ENCODE measurements at places on chromosomes 13 and 19.

- DNase-seq = no peak
These were observed 68.8 kb downstream of the DNAJC3 start for GRCh38 chr13:95745752-95746151.

DNA sequence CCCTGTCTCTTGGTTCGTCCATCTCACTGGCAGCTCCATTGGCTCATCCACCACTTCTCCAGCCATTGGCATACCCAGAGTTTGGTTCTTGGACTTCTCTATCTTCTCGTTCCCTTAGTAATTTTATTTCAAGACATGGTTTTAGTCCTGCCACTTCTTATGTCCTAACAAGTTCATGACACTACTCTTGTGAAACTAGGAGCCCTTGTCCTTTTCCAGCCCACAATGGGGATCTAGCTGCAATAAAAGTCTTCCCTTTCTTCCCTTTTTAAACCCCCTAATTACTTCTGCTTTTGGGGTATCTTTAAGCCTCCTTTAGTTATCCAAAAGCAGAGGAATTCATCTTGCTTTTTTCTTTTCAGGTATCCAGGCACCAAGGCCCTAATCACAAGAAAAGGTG lies 2.9 kb upstream of the RCBTB2 start:
- no peak for DNase-seq

GRCh38 chr13:75715601-75716523 lies 79.7 kb downstream of the LMO7 start:
- no peak for DNase-seq

GRCh38 chr19:2306281-2306806 lies 1.6 kb downstream of the LINGO3 start:
- DNase-seq = no peak

DNA sequence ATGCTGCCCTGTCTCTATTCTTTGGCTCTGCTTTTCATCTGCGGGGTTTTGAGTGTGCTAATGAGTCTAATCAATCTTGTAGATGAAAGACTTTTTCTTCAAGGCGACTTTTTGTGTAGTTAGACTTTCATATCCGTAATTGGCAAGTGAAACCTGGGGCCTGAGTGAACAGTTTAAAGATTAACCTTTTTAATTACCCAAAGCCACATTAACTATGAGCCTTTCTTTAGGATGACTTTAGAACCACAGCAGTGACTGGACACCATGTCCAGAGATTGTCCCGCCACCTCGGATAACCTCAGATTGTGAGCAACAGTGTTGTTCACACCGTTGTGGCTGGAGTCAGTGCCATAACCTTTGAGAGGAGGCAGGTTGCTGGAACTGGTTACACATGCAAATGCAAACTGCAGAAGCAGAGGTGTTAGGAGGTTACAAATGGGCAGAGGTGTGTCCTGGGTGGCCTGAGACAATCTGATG lies 58.7 kb downstream of the SIAH3 start:
- DNase-seq = no peak

DNA sequence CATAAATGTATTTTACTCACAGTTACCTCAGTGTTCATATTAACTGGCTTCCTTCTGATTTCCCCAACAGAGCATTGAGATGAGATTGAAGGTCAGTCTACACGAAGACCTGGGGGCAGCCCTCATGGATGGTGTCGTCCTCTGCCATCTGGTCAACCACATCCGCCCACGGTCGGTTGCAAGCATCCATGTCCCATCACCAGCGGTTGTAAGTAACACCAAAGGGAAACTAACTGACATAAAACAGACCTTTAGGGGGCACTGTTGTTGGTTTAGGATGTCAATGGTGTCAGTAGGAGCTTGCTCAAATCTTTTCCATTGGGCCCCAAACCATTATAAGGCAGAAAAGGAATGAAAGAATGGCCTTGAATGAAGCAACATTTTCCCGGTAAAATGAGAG lies 68.2 kb downstream of the ESD start:
- DNase-seq = no peak

DNA sequence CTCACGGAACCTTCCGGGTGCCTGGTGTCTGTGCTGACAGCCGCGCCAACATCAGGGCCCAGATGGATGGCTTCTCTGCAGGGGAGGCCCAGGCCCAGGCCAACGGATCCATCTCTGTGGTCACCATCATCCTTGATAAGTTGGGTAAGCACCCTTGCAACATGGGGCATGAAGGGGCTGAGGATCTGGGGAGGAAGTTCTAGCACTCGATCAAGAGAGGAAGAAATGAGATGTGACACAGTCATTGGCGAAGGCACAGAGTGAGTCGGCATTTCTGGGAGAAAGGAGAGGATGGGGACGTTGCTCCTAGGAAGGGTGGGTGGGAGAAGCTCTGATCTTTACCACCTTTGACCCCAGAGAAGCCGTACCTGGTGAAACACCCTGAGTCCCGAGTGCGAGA lies 4.4 kb downstream of the CILP2 start:
- DNase-seq = no peak

- no peak for DNase-seq
These were observed at the start of gene MRPS12 for GRCh38 chr19:38930776-38931520. MRPS12 (plus strand) TSS chr19:38930944; CDS start chr19:38931295, 351 bp downstream.

GRCh38 chr19:7505682-7506384 lies 10.1 kb upstream of the ZNF358 start:
- DNase-seq = no peak

DNA sequence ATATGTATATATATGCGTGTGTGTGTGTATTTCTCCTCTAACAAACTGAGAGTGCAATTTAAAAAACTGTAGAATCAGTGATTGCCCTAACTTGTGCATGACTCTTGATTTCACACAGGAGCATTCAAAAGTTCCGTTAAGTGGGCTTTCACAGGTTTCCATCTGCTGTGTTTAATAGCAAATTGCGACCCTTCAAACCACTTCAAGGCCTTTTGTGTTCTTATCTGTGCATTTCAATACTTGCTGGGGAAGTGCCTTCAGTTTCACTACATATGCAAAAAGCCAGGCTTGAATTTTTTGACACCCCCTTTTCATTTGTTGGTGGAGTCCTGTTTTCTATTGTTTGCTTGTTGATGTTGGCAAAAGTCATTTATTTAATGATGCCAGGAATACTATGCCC lies 158.0 kb downstream of the TM9SF2 start:
- no peak for DNase-seq

GRCh38 chr19:35828692-35829301 lies 16.2 kb upstream of the PRODH2 start:
- no peak for DNase-seq

DNA sequence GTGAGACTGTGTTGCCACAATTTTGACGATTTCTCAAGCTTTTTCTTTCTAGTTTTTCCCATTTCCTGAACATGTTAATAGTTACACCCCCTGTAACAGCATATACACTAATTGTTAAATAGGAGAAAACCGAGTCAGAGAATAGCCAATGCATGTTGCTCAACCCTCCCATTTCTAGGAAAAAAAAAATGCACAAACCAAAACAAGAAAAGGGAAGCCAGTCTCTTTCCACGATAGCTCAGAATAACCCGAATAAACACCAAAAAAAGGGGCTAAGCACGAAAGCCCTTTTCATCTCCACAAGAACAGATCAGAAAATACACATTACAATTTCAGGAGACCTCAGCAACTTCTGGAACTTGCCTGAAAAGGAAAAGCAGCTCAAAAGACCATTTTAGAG lies 16.3 kb downstream of the LATS2 start:
- no peak for DNase-seq

GRCh38 chr13:110392510-110393240 lies 85.6 kb downstream of the COL4A2 start:
- DNase-seq = no peak

DNA sequence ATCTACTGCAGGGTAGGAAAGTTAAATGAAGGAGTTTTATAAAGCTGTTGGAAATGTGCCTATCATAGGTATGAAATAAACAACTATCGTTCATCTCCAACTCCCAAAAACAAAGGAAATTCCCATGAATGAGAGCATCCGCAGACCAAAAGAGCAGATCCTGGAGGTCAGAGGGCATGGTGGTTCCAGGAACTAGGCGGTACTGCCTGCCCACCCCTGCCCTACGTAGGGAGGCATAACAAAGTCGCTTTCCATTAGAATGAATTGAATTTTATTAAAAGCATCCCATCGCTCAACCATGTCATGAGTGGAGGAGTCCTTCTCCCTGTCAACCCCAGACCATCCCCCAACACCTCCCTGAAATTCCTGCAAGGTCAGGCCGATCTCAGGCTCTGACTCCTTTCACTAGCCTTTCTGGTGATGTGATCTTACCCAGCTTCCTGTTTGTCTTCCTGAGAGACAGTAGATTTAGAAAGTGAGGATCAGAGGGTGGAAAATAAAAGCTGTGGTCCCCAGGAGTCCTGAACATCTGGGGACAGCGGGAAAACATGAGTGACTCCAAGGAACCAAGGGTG lies at the start of gene CLEC4M:
TSS of gene CLEC4M (plus strand) at position 525 of the 575 bp plus-strand sequence. CDS start at position 549, 24 bp downstream.
- DNase-seq = no peak

DNA sequence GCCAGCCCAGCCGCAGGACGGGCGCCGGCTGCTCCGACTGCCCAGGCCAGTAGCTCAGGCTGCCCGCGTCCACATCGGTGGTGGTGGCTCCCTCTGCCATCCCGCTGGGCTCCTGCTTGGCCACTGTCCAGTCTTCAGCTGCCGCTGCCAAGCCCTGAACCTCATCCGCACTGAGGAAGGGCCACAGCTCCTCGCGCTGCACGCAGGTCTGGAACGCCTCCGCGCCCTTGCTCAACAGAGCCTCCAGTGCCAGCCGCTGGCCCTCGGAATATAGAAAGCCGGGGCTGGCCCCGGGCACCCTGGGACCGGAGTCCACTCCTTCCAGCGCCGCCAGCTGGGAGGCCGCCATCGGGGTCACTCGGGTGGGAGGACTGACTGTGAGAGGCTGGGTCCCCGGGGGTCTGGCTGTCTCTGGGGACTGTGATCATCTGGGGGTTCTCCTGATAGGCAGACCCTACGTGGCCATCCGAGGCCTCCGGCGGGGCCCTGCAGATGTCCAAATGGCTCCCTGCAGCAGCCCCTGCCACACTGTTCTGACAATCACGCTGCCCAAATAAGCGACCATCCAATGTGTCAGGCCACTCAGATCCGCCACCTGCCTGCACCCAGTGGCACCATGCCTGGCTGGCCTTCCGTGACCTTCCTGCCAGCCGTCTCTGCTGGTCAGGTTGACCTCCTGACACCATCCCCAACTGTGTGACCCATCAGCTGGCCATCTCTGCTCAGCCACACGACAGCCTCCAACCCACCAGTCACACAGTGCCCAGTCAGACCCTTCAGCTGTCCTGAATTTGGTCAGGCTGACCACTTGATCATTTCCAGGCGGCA lies 1.6 kb downstream of the FAM83E start:
- no peak for DNase-seq

GRCh38 chr13:50788551-50789210 lies 54.8 kb downstream of the DLEU7 start:
- no peak for DNase-seq

DNA sequence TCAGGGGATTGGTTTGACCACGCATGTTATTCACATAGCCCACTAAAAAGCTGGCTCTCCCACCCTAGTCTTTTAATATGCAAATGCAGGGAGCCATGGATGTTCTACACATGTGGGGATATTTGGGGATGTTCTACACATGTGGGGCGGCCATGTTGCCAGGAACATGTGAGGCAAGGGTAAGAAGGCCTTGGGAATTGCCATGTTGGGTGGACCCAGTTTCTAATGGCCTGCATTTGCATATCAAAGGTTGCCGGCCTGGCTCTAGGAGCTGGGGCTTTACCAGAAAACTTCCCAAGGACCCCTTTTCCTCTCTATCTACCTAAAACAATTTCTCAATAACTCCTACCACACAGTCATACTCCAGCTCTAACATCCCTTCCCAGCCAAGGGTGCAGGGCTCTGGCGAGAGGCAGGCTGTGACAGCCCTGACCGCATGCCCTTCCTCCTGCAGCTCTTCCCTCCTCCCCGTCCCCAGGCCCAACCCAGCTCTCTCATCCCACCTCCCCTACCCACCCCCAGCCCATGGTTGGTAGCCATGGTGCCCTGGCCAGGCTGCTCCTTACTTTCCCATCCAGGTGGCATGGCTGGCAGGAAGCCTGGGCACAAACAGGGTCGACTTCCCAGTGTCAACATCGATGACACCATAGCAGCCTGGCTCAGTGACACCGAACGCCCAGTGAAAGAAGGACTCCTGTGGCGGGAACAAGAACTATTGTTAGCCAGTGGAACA lies 11.0 kb downstream of the PEPD start:
- DNase-seq = no peak

DNA sequence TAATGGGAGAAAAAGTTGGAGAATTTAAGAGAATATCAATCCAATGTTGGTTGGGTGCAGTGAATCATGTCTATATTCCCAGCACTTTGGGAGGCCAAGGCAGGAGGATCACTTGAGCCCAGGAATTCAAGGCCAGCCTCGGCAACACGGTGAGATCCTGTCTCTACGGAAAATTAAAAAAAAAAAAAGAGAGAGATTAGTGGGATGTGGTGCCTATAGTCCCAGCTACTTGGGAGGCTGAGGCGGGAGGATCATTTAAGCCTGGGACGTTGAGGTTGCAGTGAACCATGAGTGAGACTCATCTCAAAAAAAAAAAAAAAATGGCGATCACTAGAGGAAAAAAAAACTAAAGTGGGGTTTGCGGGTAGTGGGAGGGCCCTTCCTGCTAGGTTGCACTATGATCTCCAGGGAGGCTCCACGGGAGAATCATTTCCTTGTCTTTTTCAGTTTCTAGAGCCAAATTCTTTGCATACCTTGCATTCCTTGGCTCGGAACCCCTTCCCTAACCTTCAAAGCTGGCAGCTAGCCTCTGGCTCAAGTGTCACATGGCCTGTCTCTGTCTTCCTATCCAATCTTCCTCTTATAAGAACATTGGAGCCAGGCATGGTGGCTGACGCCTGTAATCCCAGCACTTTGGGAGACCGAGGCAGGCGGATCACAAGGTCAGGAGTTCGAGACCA lies 5.8 kb upstream of the ERCC2 start:
- no peak for DNase-seq

- DNase-seq = no peak
These were observed 95.7 kb downstream of the ARHGEF7 start for GRCh38 chr13:111210544-111211469.

- DNase-seq = no peak
These were observed 47.5 kb downstream of the NFIC start for GRCh38 chr19:3413796-3414327.

DNA sequence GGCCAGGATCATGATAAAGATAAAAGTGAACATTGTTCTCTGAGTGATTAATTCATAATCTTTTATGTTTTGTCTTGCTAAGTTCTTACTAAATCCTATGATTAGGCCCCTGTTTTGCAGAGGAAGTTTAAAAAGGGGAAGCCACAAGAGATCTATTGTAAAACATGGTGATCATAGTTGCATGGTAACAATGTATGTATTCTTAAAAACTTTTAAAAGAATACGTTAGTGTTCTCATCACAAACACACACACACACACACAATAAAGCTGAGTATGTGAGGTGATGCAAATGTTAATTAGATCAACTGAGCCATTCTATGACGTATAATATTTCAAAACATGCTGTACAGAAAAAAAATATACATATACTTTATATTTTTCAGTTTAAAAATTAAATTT lies 51.2 kb downstream of the MBD3L2B start:
- no peak for DNase-seq

GRCh38 chr13:51912091-51912490 lies 50.3 kb downstream of the CCDC70 start:
- peak; percentile 70 for DNase-seq

GRCh38 chr13:24683351-24683750 lies 3.1 kb downstream of the ATP12A start:
- DNase-seq = no peak
